ENCODE measurements at places on chromosomes 7 and 10.
A peak's percentile ranks its signal among the peaks of the same experiment; 100 is the strongest.

GRCh38 chr10:132263866-132264265 is 43.9 kb downstream of the STK32C start:
- no peak for DNase-seq

GRCh38 chr7:96080027-96080426 is 241.9 kb downstream of the SLC25A13 start:
- DNase-seq: no peak

GRCh38 chr10:127982601-127983000 is 75.7 kb downstream of the PTPRE start:
- DNase-seq: no peak

GRCh38 chr7:78434281-78434680 is 635.7 kb downstream of the PHTF2 start:
- DNase-seq: no peak

- DNase-seq: no peak
These were observed 63.5 kb upstream of the VKORC1L1 start for GRCh38 chr7:65809259-65809981.

GRCh38 chr7:27619492-27619891 is 43.2 kb downstream of the HIBADH start:
- no peak for DNase-seq

DNA sequence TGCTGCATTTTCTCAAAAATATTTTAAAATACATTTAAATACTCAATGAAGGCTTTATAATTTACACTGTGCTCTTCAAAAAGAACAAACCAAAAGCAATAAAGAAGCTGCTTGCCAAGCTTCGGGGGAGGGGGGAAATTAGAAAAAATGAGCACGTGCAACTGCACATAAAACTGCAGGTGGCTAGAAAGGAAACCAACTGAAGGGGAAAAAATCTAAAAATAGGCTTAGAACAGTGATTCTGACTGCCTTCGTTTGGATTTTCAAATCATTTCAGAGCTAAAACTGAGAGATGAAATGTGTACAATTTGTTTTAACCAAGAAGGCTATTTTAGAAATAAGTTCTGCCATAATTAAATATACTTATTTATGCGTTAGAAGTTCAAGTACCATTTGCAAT is 61.4 kb downstream of the ABI1 start:
- DNase-seq: peak; percentile 60

DNA sequence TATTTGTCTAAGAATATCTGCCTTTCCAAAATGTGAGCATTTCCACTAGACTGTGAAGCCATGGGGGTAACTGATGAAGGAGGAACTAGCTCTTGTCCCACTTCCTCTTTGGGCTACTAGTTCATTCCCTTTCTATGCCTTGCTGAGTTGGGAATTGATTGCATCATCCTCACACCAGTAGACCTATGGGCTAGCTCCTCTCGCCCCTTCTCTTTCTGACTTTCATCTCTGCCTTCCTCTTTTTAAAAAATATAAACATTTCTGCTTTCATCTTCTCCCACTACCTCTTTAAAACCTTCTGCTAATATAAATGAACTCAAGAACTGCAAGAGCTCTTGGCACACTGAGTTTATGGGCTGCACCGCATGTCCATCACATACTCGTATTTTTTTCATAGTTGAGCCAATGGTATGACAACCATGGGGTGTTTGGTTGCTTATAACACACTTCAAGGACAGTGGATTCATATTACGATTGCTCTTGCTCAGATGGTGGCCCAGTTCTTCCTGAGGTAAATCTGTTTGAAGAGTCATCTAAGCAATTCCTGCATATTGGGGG is 182.0 kb downstream of the REEP3 start:
- DNase-seq: peak; percentile 98

GRCh38 chr10:73965890-73966768 is 31.8 kb upstream of the VCL start:
- peak; percentile 61 for DNase-seq

- no peak for DNase-seq
These were observed 237.5 kb upstream of the GNAI1 start for GRCh38 chr7:79897166-79897565.

DNA sequence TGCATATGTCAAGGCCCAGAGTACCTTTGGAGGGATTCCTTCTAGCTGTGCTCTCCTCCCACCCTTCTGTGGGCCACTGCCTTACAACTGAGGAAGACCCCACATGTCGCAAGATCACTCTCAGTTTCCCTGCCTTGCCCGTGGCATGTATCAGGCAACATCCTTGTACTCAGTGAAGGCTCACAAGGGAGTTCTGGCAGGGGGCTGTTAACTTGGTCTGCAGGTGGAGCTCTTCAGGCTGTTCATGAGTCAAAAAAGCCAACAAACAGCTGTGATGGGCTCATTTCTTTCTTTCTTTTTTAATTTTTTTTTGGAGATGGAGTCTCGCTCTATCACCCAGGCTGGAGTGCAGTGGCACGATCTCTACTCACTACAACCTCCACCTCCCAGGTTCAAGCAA is 513.0 kb upstream of the ANKRD30A start:
- DNase-seq: no peak

GRCh38 chr10:53839440-53840039 is 961.5 kb downstream of the PCDH15 start:
- DNase-seq: peak; percentile 72

DNA sequence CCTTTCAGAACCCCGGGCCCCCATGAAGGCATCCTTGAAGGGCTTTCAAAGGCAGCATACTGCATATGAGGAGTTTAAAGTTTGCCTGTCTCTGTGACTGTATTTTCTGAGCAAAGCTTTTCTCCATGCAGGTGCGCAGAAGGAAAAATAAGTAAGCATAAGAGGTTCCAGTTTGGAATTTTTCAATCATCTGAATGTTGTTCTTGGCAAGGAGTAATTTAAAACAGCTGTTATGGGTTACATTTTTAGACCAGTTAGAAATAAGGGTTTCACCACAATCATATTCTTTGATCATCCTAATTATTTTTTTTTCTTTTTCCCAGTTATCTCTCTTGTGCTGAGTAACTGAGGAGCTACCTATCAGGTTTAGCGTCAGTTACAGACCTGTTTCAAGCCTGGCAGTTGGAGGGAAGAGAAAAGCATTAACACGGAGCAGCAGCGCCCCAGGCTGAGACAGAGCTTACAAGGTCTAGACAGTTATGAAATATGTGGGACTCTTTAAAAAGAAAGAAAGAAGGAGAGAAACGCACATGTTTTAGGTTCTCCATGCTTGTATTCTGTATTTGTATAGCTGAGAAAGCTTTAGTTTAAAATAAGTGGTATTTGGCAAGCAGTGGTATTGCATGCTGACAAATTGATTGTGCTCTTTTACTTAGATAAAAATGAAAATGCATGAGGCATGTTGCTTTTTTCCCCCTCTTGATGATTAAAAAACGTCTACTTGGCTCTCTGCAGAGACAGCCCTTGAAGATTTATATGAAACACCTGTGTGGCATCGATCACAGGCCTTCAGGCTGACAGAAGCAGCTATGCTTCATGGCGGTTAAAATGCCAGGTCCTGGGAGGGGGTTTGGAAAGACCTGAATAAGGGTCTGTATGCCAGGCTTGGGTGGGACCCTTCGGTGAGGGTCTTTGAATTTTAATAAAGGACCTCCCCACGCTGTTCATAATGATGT is 157.6 kb downstream of the GRK5 start:
- no peak for DNase-seq

DNA sequence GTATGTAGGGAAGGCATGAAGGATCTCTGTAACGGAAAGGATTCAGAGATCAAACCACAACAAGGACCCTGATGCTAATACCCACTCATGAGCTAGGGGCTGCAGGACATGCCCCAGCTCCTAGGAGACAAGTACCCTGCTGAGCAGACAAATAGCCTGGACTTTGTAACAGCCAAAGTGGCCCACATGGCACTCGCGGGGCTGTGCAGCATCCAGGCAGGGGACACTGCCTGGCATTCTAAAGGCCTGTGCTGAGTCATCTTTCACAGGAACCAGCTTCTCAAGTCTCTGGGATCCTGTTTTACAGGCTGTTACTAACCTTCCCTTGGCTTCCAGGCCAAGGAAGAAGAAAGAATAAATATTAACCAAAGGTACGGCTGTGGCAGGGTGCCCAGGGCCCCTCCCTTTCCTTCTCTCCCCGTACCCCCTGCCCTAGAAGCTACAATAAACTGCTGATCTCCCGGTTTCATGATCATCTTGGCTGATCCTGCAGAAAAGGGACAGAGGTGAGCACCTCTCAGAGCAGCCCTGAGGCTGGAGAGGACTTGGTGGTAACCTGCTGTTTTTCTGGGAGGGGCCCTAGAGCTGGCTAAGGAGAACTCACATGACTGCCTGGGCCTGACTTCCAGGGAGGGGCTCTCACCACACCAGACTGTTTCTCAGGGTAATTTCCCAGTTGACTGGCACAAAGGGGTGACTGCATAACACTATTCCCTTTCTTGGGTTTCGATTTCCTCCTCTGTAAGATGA is 4.2 kb upstream of the RPEL1 start:
- DNase-seq: peak; percentile 47

GRCh38 chr10:78291722-78292121 is 258.1 kb downstream of the RPS24 start:
- no peak for DNase-seq

- no peak for DNase-seq
These were observed 32.5 kb downstream of the CBX3 start for GRCh38 chr7:26233902-26234511.

- DNase-seq: no peak
These were observed 186.4 kb downstream of the FAM107B start for GRCh38 chr10:14588084-14588937.

DNA sequence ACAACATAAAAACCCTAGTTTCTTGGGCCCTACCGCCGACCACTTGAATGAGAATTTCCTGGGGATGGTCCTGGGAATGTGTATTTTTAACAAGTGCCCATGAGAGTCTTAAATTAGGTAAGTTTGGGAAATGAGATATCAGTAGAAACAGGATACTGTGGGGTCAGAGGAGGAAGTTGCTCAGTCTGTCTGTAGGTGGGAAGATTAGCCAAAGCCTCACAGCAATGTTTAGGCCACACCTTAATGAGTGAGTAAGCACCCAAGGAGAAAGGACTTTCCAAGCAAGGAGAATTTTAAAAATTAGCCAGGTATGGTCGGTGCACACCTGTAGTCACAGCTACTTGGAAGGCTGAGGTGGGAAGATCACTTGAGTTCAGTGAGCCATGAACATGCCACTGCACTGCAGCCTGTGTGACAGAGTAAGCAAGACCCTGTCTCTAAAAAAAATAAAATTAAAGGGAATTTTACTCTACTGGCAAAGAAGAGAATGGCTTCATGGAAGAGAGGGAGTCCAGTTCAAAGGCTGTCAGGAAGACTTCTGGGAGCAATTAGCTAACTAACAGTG is 31.9 kb downstream of the PAPSS2 start:
- peak; percentile 51 for DNase-seq

DNA sequence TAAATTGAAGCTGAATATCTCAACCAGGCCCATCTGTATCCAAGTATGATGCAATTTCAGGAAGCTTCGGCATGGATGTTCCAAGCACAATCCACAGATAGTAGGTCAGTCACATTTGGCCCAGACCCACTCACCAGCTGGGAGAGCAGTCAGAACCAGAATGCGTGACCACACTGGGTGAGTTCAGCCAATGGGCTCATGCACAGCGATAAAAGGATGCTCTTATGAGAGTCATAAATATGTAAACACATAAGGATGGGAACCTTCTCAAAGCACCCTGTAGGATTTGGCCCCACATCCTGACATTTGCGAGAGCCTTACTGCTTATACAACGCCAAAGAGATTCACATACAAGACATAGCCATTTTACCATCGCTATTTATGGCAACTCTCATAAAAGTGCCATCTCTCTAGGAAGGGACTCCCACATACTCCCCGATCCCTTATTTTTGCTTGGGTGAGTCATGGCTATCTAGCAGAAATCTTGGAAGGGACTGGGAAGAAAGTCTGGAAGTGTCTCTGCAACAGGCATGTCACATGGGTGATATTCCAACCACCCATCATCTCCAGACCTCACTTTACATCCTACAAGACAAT is 3.0 kb downstream of the AFAP1L2 start:
- no peak for DNase-seq

- DNase-seq: no peak
These were observed 49.9 kb upstream of the UCN3 start for GRCh38 chr10:5314840-5315239.

Measured in Kasumi-1 (cell line).